ENCODE measurements at places on chromosomes 3 and 15. TPM values are rescaled to one million over a fixed set of nuclear protein-coding genes. Genes with fewer than 3 reads are reported as not detected.

DNA sequence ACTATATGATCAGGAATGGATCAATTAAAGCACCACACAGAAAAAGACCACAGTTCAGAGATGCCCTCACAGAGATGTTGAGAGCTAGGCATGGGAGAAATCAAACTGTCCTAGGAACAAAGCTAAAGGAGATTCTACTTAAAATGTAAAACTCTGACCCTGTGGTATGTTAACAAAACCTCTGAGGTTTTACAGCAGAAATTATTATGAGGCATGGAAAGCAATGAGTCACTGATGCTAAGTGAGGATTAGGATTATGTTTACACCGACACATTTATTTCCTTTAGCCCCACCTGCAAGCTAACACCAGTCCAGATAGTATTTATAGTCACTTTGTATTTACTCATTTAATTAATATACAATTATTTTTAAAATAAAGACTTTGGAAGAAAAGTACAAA lies 1242.2 kb downstream of the OTOL1 start:
- DNase-seq: no peak

DNA sequence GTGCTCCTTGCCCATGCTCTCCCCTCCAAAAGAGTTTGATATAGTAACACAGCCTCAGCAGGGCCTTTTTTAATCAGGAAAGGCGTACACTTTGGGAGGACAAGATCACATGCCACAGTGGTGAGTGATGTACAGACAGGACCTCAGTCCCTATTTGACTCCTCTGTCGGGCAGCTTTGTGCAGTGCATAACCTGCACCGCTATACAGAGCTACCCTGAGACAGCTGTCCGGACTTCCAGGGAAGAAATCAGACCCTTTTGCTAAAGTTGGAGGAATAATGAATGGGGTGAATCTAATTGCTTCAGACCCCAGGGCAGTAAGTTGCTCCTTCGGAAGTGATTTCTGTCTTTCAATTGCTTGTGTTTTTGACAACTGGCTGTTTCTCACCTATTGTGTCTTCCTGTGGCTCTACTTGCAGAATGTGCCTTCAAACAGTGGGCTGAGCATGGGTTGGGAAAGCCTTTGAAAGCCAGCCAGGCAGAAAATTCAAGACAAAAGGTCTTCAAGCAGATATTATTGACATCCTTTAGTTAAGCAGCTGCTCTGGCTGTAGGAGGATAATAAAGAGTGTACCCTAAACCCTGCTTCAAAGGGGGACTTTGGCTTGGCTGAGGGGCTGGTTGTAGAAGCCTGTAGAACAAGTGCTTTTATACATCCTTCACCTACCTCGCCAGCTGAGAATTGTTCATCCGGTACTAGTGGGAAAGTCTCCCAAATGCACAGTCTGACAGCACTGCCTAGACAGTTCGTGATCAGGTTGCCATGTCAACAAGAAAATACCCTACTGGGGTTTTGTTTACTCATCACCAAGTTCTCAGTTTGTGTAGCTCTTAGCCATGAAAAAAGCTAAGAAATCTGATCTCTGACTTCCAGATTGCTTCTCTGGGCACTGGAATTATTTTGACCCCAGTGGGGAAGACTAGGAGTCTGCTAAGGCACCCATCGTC lies 35.1 kb downstream of the SNTN start:
- DNase-seq: no peak

DNA sequence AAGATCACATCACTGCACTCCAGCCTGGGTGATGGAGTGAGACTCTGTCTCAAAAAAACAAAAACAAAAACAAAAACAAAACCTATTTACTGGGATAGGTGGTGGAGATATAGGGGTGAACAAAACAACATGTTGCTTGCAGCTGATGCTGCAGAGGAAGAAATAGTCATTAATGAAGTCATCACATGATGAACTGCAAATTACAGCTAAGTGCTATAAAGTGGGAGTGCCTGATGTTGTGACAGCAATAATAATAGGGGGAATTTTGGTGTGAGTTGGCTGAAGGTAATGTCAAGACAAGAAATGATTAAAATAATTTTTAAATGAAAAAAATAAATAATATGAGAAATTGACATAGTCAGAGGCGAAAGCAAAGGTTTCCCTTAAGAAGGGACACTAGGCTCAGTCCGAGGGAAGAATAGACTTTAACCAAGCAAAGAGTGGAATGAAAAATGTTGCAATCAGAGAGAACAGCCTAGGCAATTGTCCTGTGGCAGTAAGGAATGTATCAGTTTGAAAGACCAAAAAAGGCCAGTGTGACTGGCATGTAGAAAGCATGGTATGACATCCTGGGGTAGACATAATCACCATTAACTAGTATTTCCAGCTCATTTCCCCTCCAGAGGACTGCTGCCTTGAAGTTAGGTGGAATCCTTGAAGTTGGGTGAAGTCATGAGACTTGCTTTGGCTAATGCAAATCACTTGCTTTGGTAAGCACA lies 14.7 kb upstream of the PIK3CB start:
- DNase-seq: no peak

GRCh38 chr3:48628277-48629017 lies 6.8 kb downstream of the SLC26A6 start:
- no peak for DNase-seq

GRCh38 chr3:25572919-25573385 lies 91.8 kb downstream of the TOP2B start:
- peak; percentile 77 for DNase-seq

- DNase-seq: no peak
Measured at GRCh38 chr15:28994831-28995596, 109.2 kb downstream of the APBA2 start.

GRCh38 chr3:122271246-122271898 lies 53.7 kb upstream of the CSTA start:
- no peak for DNase-seq

DNA sequence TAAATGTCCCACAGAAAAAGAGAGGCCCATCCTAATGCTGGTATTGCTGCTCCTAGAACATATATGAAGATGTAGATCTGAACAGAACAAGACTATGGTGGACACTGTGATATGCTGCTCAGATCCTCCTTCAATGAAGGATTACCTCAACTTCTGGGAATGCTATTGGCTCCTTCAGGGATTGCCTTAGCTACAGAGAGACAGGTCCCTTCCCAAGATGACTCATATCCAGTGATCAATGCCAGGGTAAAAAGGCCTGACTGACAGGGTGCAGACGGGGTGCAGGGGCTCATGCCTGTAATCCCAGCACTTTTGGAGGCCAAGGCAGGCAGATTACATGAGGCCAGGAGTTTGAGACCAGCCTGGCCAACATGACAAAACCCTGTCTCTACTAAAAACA lies 20.5 kb upstream of the STAG1 start:
- DNase-seq: no peak

DNA sequence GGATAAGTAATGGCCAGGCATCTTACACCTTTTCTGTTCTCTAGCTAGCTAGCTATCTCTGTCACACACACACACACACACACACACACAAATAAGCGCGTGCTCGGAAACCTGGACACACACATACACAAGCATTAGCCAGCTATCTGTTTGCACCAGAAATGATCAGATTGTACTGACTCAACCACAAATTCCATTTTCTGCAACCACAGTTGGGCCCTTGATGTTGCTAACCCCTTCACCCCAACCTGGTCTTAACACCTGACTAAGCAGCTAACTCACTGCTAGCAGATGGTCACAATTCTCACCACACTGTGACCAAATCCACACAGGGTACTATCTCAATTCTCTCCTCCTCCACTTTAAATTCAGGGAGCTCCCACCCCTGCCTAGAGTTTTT lies 183.0 kb upstream of the THBS1 start:
- DNase-seq: no peak

GRCh38 chr3:69972672-69973071 lies 26.9 kb upstream of the SAMMSON start:
- no peak for DNase-seq

DNA sequence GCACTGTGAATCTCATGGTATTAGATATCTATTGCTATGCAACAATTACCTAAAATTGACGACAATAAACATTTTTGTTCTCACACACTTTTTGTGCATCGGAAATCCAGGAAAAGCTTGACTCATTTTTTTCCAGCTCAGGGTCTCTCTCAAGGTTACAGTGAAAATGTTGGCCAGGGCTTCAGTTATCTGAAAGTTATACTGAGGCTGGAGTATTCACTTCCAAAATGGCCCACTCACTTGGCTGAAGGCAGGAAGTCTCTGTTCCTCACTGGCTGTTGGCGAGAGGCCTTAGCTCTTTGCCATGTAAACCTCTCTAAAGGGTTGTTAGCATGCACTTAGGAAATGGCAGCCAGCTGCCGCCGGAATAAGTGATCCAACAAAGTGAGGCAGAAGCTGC lies 41.4 kb downstream of the OSTN start:
- DNase-seq: no peak

DNA sequence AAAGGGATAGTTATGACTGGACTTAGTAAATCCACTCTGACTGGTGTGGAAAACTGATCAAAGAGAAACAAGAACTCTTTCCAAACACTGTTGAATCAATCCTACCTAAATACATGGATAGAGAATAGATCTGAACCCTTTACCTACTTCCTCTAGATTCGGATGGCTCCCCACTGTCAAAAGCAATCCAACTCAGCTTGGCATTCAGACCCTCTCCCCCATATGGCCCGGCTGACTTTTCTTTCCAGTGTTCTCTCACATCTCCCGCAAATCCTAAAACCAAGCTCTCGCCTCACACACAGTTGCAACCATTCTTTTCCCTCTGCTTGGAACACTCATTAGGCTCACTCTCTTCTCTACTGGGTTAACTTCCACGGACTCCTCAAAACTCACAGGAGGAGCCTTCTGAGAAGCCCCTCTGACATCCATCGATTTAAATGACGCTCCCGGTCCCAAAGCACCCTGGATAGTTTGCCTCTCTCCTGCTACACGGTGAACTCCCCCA lies 639 bp downstream of the SPICE1 start:
- DNase-seq: no peak

DNA sequence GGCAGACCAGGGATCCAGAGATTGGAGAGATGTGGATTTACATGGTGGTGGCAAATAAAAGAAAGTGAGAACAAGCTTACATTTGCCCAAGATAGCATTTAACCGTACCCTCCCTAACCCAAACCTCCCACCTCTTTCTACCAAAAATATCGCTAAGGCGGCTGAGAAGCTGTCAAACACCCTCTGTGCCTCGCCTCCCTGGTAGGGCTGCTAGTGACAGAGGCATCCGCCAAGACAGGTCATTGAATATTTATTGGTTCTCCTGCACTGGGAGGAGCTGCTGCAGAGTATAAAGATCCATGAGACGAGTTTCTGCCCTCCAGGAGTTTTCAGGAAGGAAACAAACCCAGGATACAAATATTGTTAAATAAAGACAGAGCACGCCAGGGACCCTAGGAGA lies 107.3 kb upstream of the TMC3 start:
- DNase-seq: no peak

DNA sequence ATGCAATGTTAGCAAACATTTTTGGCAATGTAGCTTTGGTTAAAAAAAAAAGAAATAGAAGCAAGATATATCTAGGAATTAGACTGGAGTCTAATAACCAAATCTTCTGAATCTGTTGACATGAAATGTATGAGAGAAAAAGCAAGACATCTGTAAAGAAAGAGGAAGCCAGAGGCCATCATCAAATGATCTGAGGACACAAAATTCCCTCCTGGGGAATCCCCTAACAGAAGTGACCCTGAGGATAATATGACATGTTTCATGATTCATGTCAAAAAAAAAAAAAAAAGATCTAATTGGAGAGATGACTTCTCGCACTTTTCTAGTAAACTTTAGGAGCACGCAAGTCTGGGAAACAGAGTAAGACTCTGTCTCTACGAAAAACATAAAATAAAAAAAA lies 70.9 kb downstream of the IMPG2 start:
- DNase-seq: no peak

DNA sequence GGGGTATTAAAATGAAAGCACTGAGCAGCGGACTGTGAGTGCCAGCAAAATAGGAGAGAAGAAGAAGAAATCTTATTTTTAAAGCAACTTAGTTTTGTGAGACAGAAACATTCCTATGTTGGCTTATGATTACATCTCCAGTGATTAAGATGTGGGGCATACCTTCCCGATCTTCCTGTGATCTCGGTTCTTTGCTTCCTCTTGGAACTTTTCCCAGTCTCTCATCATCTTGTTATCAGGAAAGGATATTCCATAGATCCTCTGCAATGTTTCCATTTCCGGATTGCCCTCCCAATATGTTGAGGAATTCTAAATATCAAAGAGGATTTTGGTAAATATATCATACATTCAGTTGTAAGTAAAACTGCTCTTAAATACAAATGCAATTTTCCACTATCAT lies 22.2 kb downstream of the TARS3 start:
- DNase-seq: no peak

DNA sequence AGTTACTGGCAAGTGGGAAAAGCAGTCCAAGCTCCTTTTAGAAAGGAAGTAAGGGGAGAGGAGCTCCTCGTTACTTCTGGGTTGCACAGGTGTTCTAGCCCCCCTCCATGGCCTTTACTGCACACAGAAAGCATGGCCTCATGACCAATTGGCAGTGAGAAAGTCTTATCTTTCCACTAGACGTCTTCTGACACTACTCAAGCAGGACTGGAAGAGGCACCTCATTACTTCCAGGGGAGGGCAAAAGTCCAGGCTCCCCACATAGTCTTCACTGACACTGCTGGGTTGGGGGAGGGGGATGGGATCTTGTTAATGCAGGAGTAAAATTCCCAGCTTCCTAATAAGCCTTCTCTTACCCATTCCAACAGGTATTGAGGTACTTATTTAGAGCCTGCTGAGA lies 27.6 kb upstream of the TM2D3 start:
- no peak for DNase-seq

GRCh38 chr3:53890726-53891475 lies 758 bp downstream of the SELENOK start:
- DNase-seq: no peak

GRCh38 chr3:56616478-56617006 lies 59.6 kb downstream of the CCDC66 start:
- no peak for DNase-seq

DNA sequence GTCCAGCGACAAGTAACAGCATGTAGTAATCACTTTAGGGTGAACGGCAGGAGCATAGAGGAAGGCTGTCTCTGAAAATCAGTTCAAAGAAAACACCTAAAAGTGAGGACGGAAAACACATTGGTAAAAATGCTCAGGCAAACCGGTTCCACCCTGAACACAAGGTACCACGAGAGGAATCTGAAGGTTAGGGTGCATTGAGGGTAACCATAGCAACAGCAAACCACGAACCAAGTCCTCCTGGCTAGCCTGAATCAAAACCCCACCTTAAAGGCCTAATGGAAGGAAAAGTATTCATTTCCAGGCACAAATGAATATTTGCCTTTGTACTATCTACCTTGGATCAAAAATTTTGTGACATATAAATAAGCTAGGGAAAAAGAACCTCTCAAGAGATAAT lies 315.0 kb downstream of the OCA2 start:
- DNase-seq: no peak

GRCh38 chr3:30347679-30348216 lies 258.7 kb upstream of the TGFBR2 start:
- peak; percentile 51 for DNase-seq

GRCh38 chr15:99425657-99426301 lies 140.0 kb upstream of the MEF2A start:
- no peak for DNase-seq

GRCh38 chr15:51955504-51955903 lies 16.1 kb downstream of the LEO1 start:
- no peak for DNase-seq

GRCh38 chr3:29324180-29324651 lies 43.3 kb downstream of the RBMS3 start:
- peak; percentile 81 for DNase-seq

The CCDC33 gene
- total RNA-seq: not detected

The FOXB1 gene
- not detected for total RNA-seq

The FAM227B gene
- 3.3 TPM for total RNA-seq

The SKOR1 gene
- not detected for total RNA-seq

All from SJSA1 (cell line).